ENCODE measurements at places on chromosomes 13 and 19. TPM values are rescaled to one million over a fixed set of nuclear protein-coding genes. Genes with fewer than 3 reads are reported as not detected.

GRCh38 chr19:54035215-54036178 is 28.2 kb downstream of the VSTM1 start:
- H3K4me1 ChIP-seq, result no peaks in the 10 kb centered on the region
- DNase-seq, result peak; percentile 81
- H3K36me3 ChIP-seq, result no peaks in the 10 kb centered on the region
- no peaks in the 10 kb centered on the region for H3K27me3 ChIP-seq

Gene ZNF547
- 3.5 TPM for total RNA-seq

Gene ZNF610
- total RNA-seq, result 12.0 TPM

GRCh38 chr19:4717966-4718701 is 5.5 kb downstream of the DPP9 start:
- peaks cover 65% of the 10 kb centered on the region for H3K36me3 ChIP-seq
- H3K4me1 ChIP-seq, result peaks cover 5% of the 10 kb centered on the region
- H3K4me3 ChIP-seq, result no peak overlapping the region
- no peak overlapping the region for H3K27ac ChIP-seq
- H3K27me3 ChIP-seq, result no peaks in the 10 kb centered on the region

GRCh38 chr13:98022210-98022609 is 68.7 kb downstream of the IPO5 start:
- H3K4me1 ChIP-seq, result peaks cover 2% of the 10 kb centered on the region
- H3K4me3 ChIP-seq, result no peak overlapping the region
- peak overlapping the region; percentile 20 for H3K27ac ChIP-seq
- H3K27me3 ChIP-seq, result no peaks in the 10 kb centered on the region
- peaks cover 70% of the 10 kb centered on the region for H3K36me3 ChIP-seq
- DNase-seq, result no peak

- DNase-seq, result no peak
- H3K27ac ChIP-seq, result no peak overlapping the region
- H3K4me1 ChIP-seq, result no peaks in the 10 kb centered on the region
- no peaks in the 10 kb centered on the region for H3K27me3 ChIP-seq
- H3K36me3 ChIP-seq, result no peaks in the 10 kb centered on the region
Observed at GRCh38 chr13:24664726-24665409, 15.3 kb upstream of the ATP12A start.

GRCh38 chr19:58010507-58010906 is 7.9 kb upstream of the ZNF606 start:
- H3K4me3 ChIP-seq, result no peak overlapping the region
- no peaks in the 10 kb centered on the region for H3K27me3 ChIP-seq
- H3K36me3 ChIP-seq, result peaks cover 21% of the 10 kb centered on the region

GRCh38 chr13:81686877-81687276 is 1346.0 kb upstream of the SPRY2 start:
- no peaks in the 10 kb centered on the region for H3K4me1 ChIP-seq
- no peak overlapping the region for H3K27ac ChIP-seq
- no peaks in the 10 kb centered on the region for H3K27me3 ChIP-seq
- H3K4me3 ChIP-seq, result no peak overlapping the region

GRCh38 chr13:49444524-49445395 is 686 bp downstream of the SETDB2 start:
- peaks cover 6% of the 10 kb centered on the region for H3K36me3 ChIP-seq
- no peaks in the 10 kb centered on the region for H3K27me3 ChIP-seq
- H3K27ac ChIP-seq, result peak overlapping the region; percentile 34
- no peaks in the 10 kb centered on the region for H3K4me1 ChIP-seq

Gene OR4F17
- not detected for total RNA-seq

GRCh38 chr19:48970139-48970766 is 5.1 kb downstream of the FTL start:
- H3K36me3 ChIP-seq, result peaks cover 68% of the 10 kb centered on the region
- no peak for DNase-seq
- no peak overlapping the region for H3K4me3 ChIP-seq
- no peaks in the 10 kb centered on the region for H3K27me3 ChIP-seq
- H3K4me1 ChIP-seq, result no peaks in the 10 kb centered on the region
- no peak overlapping the region for H3K27ac ChIP-seq

DNA sequence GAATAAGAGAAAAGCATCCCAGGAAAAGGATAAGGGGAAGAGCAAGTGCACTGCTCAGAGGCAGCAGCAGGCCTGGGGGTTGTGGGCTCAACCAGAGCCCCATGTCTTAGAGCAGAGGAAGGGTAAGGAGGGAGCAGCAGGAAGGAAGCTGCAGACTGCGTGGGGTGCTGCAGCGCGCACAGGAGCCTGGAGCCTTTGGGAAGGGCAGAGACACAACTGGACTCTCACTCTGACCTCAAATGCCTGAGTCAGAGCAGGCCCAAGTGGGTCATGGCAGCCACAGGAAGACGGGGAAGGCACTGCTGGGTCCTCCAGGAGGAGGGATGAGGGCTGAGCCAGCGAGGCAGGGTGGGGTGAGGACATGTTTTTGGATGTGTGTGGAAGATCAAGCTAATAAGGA is 31.6 kb downstream of the SIGLEC7 start:
- no peaks in the 10 kb centered on the region for H3K36me3 ChIP-seq
- H3K4me3 ChIP-seq, result no peak overlapping the region
- H3K27ac ChIP-seq, result no peak overlapping the region
- H3K4me1 ChIP-seq, result no peaks in the 10 kb centered on the region
- peaks cover 47% of the 10 kb centered on the region for H3K27me3 ChIP-seq
- no peak for DNase-seq

DNA sequence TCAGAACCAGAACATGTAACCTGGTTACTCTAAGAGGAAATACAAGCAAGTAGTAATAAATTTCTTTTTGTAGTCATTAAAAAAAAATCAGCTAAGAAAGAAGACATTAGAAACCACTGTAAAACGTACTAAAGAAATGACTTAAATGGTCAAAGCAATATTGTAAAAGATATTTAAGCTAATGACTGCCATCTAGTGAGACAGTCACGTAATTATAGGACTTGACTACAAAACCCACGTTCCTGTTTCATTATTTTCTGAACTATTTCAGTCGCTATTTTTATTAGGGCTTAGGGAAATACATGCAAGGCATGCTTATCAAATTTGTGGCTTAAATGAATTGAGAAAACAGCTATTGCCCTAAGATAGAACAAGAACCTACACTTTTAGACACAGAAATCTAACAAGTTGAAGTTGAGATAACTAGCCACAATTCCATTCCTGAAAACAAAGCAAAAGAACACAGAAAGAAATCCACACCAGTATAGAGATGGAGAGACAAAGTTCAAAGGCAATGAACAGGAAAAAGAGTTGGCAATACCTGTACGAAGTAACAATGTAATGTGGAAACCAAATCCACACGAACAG is 17.9 kb downstream of the ALG5 start:
- H3K36me3 ChIP-seq, result peaks cover 74% of the 10 kb centered on the region
- H3K27ac ChIP-seq, result no peak overlapping the region
- H3K27me3 ChIP-seq, result no peaks in the 10 kb centered on the region
- DNase-seq, result no peak
- H3K4me3 ChIP-seq, result peak overlapping the region; percentile 20
- peaks cover 3% of the 10 kb centered on the region for H3K4me1 ChIP-seq

Gene ELAVL3
- total RNA-seq, result not detected

- DNase-seq, result peak; percentile 54
- H3K27me3 ChIP-seq, result no peaks in the 10 kb centered on the region
- H3K36me3 ChIP-seq, result peaks cover 57% of the 10 kb centered on the region
- H3K27ac ChIP-seq, result no peak within 1 kb of the TSS
Observed at GRCh38 chr19:36152352-36153091, at the start of gene COX7A1. Gene COX7A1 (minus strand): TSS chr19:36152447. CDS start chr19:36152407, 40 bp downstream.

DNA sequence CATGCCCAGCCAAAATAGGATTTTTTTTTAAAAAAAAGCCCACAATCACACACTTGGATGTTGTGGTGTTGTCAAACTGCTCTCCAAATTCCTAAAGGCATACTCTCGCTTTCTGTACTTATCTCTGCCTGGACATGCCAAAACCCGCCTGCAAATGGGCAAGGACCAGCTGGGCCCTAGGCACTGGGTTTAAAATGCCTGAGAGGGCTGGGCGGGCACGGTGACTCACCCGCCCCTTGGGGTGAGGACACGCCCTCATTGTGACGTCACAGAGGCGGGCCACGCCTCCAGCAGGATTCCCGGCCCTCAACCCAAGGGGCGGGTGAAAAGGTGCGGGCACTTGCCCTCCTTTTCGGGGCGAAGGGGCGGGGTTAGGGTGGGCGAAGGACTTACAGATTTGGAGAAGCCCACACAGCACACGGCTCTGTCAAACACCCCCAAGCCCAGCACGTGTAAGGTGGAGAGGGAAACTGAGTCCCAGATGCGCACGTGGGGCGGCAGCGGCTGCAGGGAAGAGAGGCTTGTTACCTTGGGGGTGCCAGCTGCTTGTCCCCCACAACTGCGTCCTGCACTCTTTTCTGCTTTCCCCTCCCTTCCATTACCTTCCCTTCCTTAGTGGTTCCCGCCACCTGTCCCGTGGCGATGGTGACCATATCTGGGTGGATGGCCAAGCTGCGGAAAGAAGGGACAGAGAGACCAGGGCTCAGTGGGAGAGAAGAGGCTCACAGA is 6.6 kb downstream of the EML2 start:
- H3K4me3 ChIP-seq, result no peak overlapping the region
- no peak overlapping the region for H3K27ac ChIP-seq
- peak; percentile 98 for DNase-seq
- H3K27me3 ChIP-seq, result no peaks in the 10 kb centered on the region
- no peaks in the 10 kb centered on the region for H3K4me1 ChIP-seq
- peaks cover 15% of the 10 kb centered on the region for H3K36me3 ChIP-seq

DNA sequence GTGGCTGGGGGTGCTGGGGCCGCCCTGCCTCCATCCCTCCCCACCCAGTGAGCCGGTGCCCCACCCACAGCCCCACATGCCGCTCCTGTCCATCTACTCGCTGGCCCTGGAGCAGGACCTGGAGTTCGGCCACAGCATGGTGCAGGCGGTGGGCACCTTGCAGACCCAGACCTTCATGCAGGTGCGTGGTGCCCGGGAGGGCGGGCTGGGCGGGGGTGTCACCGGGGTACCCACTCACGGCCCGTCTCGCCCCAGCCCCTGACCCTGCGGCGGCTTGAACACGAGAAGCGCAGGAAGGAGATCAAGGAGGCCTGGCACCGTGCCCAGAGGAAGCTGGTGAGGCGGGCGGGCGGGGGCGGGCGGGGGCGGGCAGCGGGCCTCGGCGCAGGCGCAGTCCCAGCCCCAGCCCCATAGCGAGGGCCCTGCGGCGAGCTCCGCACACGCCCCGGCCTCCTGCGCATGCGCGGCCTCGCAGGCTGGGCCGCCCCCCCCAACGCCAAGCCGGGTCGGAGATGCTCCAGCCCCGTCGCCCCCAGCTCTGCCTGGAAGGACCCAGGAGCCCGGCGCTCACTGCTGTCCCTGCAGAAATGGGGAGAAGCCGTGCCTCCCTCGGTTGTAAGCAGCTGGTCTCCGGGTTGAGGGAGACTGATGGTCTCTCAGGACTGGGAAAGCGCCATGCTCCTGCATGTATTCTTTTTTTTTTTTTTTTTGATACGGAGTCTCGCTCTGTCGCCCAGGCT is 7.7 kb downstream of the ARHGAP45 start:
- no peaks in the 10 kb centered on the region for H3K36me3 ChIP-seq
- no peak overlapping the region for H3K27ac ChIP-seq
- no peak overlapping the region for H3K4me3 ChIP-seq
- H3K27me3 ChIP-seq, result peaks cover 27% of the 10 kb centered on the region
- no peaks in the 10 kb centered on the region for H3K4me1 ChIP-seq

Gene LGALS7B
- not detected for total RNA-seq

DNA sequence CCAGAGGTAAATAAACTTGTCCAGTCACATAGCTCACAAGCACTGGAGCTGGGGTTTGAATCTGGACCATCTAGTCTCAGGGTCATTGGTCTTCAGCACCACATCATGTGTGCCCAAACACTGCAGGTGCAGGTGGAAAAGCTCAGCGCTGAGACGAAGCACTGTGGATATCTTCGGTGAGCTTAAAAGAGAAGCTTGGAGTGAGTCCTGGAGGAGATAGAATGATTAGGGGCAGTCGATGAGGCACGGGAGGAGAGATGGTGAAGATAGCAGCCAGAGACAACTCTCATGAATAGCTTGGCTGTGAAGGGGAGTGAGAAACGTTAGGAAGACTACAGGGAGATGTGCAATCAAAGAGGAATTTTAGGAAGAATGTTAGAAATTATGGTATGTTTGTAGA is 389.3 kb downstream of the FGF9 start:
- no peaks in the 10 kb centered on the region for H3K36me3 ChIP-seq
- H3K27ac ChIP-seq, result no peak overlapping the region
- no peaks in the 10 kb centered on the region for H3K27me3 ChIP-seq
- no peak overlapping the region for H3K4me3 ChIP-seq
- DNase-seq, result no peak
- peaks cover 5% of the 10 kb centered on the region for H3K4me1 ChIP-seq

DNA sequence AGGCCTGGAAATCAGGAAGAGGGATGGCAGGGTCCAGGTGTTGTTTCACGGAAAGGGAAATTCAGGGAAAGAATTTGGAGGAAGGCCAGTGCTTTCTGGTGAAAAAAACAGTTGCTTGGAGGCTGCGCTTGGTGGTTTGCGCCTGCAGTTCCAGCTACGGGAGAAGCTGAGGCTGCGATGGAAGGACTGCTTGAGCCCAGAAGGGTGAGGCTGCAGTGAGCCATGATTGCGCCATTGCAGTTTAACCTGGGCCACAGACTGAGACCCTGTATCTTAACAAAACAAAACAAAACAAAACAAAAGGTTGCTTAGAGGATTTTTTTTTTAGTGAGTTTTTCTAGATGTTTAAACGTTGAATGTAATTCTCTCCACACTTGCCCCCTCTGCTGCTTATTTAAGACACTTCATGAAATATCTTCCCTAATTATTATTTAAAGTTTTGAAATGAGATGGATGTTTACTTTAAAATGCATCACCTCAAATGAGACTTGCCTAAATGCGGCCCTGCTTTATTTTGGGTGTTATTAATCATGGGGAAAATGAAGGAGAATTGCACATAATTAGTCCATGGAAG is 75.4 kb upstream of the TRPC4 start:
- H3K4me1 ChIP-seq, result no peaks in the 10 kb centered on the region
- no peaks in the 10 kb centered on the region for H3K36me3 ChIP-seq
- H3K27me3 ChIP-seq, result no peaks in the 10 kb centered on the region
- H3K4me3 ChIP-seq, result no peak overlapping the region
- H3K27ac ChIP-seq, result no peak overlapping the region
- peak; percentile 47 for DNase-seq

Gene LDLR
- 61.0 TPM for total RNA-seq

Gene ZNF528
- 1.1 TPM for total RNA-seq

DNA sequence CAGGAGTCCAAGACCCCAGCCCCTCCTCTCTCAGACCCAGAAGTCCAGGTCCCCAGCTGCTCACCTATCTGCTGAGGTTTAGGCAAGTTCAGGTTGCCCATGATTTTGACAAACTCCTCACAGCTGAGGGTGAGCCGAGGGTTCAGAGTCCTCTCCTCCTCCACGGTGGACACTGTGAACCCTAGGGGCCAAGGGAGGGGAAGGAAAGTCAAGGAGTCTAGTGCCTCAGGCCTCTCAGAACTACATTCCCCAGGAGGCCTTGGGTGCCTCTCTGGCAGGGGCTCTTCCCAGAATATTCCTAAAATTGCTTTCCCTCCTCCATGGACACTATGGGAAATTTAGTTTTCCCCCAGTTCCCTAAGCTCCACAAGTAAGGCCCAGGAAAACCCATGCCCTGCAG is 3.3 kb upstream of the PHLDB3 start:
- H3K36me3 ChIP-seq, result peaks cover 16% of the 10 kb centered on the region
- H3K27ac ChIP-seq, result no peak overlapping the region
- H3K4me1 ChIP-seq, result no peaks in the 10 kb centered on the region
- no peak for DNase-seq
- H3K4me3 ChIP-seq, result no peak overlapping the region

Gene FIZ1
- 21.8 TPM for total RNA-seq

GRCh38 chr13:100356426-100356825 is 232.2 kb downstream of the GGACT start:
- no peaks in the 10 kb centered on the region for H3K27me3 ChIP-seq
- H3K4me1 ChIP-seq, result no peaks in the 10 kb centered on the region
- no peak for DNase-seq
- H3K36me3 ChIP-seq, result peaks cover 13% of the 10 kb centered on the region

Gene PSPN
- 1.8 TPM for total RNA-seq
